Daoy (cell line): ENCODE measurements at places on chromosomes 2 and 18.

- DNase-seq = peak; percentile 36
Observed at GRCh38 chr2:209425471-209426071, 1.7 kb downstream of the MAP2 start.

DNA sequence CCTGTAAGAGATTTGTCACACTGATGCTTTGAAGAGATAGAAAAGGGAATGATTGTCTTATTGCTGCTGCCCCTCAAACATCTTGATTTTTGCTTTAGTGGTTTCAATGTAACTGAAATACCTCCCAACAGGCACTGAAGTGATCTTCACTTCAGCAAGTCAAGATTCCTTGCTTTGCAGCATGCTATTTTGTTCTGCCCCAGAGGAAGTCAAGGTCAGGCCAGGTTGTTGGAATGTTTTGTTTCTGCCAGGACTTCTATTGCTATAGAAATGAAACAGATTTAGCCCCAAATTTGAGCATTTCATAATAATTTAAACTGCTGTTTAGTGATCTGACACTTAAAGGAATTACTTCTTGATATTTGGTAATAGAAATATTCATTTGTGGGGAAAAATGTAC is 277.6 kb downstream of the ZNF804A start:
- DNase-seq = no peak

- DNase-seq = no peak
Observed at GRCh38 chr2:231866450-231866849, 59.7 kb downstream of the NPPC start.

- DNase-seq = no peak
Observed at GRCh38 chr18:28757466-28758008, 580.6 kb upstream of the CDH2 start.

DNA sequence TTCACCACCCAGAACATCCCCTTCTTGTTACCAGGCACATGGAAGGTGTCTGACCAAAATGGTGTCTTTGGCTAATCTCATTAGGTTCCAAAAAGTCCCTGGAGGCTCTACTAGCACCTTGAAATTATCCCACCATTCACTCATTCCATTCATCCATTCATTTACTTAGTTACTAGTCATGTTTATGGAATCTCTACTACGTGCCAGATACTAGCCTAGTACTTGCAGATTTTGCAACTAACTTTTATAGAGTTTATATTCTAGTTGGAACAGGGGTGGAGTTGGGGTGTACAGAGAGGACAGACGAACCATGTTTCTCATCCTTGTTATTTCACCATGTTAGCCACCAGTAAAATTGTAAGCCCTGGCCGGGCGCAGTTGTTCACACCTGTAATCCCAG is 4.0 kb upstream of the NOP58 start:
- no peak for DNase-seq

DNA sequence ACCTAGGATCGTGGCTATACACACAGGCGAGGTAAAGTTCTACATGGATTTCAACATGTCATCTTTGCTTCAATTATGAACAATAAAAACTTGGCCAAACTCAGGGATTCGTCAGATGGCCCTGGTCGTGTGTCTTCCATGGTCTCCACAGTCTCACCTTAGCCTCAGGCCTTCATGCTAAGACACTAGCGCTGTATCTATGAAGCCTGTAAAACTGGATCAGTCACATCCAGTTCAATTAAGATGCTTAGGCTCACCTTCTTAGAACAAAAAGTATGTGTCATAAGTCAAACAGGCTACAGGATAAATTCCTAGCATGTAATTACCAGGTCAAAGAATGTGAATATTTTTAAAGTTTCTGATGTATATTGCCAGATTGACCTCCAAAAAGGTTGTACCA is 113.7 kb upstream of the NRP2 start:
- no peak for DNase-seq

DNA sequence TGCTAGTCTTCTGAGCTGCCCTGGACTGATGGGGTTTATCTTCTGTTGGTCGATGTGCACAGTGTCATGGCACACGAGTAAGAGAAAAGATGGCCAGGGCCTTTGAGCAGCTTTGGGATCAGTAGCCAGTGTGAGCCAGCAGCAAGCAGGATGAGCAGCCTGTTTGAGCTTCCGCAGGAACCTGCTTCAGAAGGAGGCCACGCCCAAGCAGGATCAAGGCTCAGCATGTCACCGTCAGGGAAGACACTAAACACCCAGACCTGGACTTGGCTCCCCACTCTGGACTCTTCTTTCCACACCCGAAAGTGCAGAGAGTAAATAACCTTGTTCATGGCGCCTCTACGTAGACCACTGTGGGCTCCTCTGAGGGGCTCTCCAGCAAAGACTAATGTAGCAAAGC is 25.2 kb upstream of the ASB1 start:
- DNase-seq = no peak

GRCh38 chr2:11129598-11130449 is 25.4 kb upstream of the SLC66A3 start:
- peak; percentile 38 for DNase-seq

DNA sequence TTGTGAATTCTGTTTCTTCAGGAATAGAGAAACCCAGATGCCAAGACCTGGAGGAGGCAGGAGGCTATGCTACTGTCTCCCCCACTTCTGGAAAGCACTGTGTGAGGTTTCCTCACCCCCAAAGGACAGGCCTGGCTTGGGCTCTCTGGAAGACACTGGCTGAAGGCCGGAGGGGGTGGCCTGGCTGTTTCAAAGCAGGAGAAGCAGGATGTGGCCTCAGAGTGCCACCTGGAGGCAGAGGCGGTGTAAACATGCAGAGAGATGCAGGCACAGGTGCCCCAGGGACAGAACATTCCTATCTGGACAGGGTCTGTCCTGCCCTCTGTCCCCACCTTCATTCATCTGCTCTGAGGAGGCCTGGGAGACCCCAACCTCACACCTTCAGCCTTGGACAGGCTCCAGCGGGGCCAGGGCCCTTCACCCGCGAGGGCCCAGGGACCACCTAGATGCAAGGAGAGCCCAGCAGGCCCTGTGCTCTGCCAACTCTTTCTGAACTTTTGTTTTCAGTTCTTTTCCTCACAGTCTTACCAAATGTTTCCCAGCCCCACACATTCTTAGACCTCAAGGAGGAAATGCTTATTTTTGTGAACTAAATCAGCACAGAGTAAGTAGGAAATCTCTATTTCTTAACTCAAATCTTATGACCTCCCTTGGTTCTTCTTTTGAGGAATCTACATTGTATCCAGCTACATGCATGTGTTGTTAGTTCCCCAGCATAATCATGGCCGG is 79.2 kb downstream of the LONRF2 start:
- peak; percentile 68 for DNase-seq

GRCh38 chr2:15119722-15120175 is 441.4 kb downstream of the NBAS start:
- DNase-seq = no peak

- no peak for DNase-seq
Observed at GRCh38 chr2:98775146-98775986, 44.4 kb upstream of the MGAT4A start.

GRCh38 chr2:233814056-233814835 is 36.1 kb downstream of the MROH2A start:
- DNase-seq = no peak

DNA sequence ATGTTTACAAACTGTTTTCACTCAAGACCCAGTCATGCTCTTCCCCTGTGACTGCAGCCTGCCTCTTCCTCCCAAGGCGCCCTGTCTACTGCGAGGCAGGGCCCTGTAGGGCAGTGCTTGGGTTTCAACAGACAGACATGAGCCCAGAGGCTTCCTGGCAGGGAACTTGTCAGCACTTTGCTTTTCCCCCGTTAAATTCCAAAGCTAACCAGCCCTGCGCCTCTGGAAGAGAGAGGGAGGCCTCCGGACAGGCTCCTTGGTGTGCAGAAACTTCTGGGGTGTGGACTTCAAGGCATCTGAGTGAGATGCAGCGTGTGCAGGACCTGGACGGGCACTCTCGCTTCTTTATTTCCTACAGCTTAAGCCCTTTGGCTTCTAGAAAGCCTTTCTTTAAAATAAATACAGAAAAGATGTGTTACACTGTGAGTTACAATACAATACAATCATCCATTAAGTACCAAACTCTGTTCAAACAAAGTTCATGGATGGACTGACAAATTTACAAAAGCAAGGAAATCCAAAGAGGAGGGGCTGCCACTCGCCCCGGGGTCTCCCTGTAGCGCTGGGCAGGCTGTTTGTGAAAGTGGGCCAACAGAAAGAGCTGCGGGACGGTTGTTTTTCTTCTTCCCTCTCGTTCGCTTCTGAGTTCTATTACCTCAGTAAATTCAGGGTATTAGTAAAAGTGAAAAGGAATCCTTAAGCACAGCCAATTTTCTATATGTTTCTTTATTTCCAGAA is 8.8 kb upstream of the ZNF516 start:
- DNase-seq = no peak

GRCh38 chr2:17107151-17107550 is 411.1 kb downstream of the RAD51AP2 start:
- DNase-seq = no peak

DNA sequence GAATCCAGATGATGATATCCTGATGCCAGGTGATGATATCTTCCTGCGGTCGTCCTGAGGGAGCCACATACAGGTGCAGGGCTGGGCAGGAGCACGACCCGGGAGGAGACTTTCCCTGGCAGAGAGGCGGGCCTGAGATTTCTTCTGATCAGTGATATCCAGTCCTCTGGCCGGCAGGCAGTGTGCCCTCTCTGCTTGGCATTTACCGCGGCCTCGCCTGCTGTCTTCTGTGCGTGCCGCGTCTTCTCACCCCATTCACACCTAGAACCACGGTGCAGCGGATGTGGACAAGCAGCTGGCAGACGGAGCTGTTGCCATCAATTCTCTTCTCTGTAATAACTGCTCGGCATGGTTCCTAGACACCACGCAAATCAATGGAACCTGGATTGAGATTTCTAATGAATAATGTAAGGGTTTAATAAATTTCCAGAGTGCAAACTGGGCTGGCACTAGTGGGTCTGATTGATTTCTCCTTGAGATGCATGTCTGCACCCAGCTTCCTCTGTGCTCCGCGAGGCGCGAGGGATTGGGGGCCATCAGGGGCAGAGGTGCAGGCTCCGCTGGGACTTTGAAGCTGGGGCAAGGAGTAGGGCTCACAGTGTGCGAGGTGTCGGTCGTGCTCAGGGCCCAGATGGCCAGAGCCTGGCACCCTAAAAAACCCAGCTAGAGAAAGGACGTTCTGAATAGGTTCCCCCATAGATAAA is 208.9 kb upstream of the HDAC4 start:
- DNase-seq = no peak

DNA sequence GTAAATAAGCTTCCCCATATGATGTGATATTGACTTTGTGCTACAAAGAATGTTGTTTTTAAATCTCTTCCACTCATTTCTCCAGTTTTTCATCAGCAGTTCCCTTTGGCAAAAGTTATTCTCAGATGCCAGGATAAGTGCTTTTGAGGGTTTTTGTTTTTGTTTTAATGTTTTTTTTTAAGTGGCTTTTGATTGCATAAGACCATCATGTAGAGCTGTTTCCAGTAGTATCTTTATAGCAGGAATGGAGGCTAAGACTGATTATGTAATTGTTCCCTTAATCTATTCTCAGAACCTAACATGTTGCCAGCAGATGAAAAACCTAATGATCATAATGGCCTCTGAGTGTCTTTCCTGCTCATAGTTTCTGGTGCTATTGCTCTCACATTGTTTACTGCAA is 77.9 kb downstream of the CABLES1 start:
- DNase-seq = no peak

DNA sequence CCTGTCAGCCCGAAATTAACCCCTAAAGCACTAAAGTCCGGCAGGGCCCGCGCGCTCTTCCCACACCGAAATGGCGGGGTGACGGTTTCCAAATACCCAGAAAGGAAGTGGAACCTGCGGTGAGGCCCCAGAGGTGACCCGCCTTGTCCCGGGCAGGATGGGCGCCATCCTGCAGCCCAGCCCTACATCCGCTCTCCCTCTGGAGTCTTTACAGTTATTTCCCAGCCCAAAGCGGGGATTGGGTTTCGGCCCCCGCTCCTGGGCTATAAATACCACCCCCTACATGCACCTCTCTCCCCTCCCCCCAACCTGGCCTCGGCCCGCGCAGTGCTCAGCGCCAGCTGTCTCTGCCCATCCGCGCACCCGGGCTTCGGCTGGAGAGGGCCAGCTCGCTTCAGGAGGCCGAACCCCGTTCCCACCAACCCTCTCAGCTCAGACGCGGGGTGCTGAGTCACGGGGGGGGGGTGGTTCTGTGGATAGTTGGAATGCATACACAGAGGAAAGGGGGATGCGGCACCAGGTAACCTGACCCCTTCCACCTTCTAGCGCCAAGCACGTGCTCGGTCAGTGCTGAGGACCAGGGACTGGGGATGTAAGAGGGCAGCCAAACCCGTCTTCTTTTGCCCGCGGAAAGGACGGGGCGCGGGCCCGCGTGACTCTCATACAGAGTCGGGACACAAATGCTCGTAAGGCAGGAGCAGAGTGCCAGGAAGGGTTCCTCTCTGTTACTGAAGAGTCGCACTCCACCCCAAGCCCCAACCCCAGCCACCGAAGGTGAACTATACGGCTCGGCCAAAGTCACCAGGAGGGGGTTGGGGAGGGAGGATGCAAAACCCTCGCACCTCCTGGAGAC is at the start of gene TUBA4B:
TUBA4B (plus strand) TSS at position 344 of the 853 bp plus-strand sequence; CDS start at position 509, 165 bp downstream.
- peak; percentile 81 for DNase-seq

DNA sequence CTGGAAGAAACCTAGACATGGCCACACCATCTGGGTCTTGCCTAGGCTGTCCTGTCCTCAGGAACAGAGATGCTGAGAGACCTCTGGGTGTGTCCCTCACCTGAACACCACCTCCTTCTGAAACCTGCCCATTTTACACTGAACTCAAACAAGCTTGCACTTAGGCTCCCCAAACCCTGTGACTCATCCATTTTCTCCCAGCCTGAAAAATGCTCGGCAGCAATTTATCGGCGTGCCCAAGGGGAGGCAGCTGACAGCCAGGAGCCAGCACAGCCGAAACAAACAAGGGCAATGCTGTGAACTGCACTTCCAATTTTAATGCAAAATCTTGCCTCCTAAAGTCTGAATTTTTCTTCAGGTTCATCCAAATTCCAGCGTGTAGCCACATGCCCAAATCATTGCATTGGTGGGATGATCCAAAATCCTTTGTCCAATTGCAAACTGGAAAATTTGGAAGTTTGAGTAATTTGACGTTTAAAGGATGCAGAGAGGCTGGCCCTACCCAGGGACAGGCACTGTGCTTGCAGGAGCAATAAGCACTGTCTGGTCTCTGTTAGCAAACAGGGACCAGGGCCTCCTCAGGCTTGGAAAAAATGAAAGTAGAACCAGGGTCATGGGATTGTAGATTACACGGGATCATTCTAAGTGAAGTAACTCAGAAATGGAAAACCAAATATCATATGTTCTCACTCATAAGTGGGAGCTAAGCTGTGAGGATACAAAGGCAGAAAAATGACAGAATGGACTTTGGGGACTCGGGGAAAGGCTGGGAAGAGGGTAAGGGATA is 67.7 kb downstream of the GALNT14 start:
- DNase-seq = peak; percentile 72

DNA sequence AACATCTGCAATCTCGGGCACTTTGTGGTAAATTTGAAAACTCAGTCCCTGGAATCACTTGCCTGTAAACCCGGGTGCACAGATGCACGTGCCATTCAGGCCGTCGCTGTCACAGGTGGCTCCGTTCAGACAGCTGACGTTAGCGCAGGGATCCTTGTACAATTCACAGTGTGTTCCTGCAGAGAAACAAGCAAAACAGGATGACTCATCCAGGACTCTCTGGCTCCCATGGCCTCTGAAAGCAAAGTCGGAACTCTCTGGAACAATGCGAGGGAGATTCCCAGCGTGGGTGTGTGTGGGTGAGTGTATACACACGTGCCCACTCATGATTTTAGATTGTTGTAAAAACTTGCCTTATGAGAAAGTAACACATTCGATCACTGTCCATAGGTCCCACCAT is 136.1 kb upstream of the PID1 start:
- DNase-seq = peak; percentile 72

- DNase-seq = no peak
Observed at GRCh38 chr2:37934591-37935513, 9.8 kb downstream of the RMDN2 start.
